ENCODE measurements at places on chromosomes 13 and 19.

GRCh38 chr13:42047561-42048341, 697 bp upstream of the DGKH start:
- peak; percentile 76 for DNase-seq

DNA sequence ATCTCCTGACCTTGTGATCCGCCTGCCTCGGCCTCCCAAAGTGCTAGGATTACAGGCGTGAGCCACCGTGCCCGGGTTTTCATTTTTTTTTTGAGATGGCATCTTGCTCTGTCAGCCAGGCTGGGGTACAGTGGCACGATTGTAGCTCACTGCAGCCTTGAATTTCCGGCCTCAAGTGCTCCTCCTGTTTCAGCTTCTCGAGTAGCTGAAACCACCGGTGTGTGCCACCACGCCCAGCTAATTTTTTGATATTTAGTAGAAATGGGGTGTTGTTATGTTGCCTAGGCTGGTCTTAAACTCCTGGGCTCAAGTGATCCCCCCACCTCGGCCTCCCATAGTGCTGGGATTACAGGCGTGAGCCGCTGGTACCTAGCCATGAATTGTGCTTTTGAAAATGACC, 5.9 kb downstream of the ADAT3 start:
- no peak for DNase-seq

GRCh38 chr13:36981156-36981743, 17.9 kb downstream of the ALG5 start:
- peak; percentile 67 for DNase-seq

DNA sequence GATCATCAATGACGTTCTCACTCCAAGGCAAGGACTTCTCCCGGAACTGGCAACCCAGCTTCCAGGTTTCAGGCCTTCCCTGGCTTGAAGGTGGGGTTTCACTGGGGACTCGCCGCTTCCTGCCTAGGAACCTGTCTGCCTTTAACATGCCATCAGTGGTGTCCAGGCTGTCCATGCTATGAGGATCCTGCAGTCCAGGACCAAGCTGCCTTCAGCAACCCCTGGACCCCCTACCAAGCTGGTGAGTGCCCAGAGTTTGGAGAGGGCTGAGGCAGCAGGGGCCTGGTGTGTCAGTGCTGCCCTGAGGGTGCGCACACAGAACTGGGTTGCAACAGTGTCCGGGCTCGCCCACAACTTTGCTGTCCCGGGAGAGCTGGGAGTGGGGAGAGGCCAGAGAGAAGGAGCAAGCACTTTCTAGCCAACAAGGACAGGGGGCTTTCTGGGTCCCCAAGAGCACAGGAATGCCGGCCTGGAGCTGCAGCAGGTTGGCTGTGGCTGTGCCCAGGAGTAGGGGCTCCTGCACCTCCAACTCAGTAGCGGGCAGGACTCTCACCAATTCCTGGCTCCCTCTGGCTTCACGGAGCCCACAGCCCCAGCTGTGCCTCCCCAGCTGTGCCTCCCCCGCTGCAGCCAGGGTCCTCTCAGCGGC, 1563.2 kb upstream of the MIR17HG start:
- no peak for DNase-seq

Measured in DMS53 (cell line).